AG04450 (cell line): ENCODE measurements at places on chromosomes 12 and 14.

DNA sequence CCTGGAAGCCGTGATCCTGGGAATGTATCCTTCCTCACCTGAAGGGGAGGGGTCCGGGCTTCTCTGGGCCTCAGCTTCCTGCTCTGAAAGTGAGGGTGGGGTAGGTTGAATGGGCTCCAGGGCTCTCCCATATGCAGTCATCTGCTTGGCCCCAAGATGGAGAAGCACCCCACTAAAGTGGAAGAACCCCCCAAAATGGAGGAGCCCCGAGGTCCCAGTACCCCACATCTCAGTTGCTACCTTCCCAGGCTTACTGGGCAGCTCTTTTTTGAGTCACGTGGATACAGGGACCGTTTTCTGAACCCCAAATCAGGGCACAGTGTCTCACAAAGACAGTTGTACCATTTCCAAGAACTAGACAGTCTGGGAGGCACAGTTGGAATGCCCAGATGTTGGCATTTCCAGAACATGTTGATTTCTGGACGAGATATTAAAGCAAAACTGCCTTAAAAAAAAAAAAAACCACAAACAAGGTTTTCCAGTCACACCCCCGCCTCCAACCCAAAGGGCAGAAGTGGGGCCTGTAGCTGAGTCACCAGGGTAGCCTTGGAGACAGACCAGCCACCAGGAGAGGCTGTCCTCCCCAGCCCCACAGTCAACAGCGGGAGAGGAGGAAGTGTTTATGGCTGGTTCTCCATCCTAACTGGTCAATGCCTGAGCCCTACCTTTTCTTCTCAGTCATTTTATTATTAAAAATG is 12.1 kb downstream of the VASH1 start:
- peak; percentile 37 for DNase-seq

DNA sequence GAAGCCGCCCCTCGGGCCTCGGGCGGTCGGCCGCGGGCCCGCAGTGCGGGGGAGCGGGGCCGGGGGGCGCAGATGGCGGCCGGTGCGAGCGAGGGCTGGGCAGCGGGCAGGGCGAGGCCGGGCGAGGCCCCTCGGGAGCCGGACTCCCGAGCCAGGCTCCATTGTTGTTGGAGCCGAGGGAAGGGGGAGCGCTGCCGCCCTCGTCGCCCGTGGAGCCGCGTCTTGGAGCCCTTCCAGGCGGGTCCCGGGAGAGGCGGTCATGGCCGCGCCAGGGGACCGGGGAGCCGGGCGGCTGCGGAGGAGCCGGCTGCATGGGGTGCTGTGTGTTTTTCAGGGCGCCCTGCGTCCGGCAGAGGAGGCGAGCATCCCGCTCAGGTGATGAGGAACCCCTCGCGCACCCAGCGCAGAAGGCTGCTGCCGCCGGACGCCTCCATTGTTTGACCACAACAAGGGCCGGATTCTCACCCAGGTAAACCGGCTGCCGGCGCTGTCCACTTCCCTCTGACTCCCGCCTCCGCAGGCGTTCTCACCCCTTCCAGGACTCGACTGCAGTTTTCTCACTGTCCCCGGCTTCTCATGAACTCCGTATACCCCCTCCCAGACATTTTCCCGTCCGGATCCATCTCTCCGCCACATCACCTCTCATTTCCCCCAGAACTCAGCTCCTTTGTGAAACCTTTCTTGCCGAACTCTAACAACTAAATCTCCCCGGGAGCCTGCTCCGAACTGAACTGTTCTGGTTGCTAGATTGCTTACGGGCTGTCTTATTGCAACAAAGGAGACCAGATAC is 732 bp downstream of the ZNF664 start:
- no peak for DNase-seq

DNA sequence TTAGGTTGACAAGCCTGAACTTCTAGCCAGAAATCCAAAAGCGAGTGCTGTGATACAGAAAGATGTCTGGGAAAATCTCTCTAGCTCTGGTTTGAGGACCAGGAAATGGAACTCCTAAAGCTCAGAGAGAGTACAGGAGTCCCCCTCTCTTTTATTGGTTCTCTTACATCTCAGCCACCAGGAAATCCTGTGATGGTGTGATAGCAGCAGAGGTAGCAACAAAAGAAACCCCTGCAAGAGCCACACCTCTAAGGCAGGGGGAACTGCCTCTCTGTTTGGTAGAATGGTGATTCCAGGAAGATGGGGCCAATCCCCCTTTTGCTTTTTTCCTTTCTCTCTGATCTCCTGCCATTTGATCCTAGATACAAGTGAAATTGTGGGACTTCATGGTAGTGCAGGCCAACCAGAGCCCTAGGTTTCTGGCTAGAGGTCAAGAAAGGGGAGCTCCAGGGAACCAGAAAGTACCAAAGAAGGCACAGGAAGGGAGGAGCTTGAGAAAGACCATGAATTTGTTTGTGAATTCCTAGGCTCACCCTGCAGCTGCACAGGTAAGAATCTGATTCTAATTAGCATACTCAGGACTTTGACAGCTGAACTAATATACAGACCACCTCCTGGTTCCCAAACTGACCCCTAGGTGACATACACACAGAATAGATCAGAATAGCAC is 88.5 kb downstream of the PAPLN start:
- DNase-seq: no peak

GRCh38 chr12:81798294-81798693 is 39.1 kb upstream of the PPFIA2 start:
- DNase-seq: no peak

DNA sequence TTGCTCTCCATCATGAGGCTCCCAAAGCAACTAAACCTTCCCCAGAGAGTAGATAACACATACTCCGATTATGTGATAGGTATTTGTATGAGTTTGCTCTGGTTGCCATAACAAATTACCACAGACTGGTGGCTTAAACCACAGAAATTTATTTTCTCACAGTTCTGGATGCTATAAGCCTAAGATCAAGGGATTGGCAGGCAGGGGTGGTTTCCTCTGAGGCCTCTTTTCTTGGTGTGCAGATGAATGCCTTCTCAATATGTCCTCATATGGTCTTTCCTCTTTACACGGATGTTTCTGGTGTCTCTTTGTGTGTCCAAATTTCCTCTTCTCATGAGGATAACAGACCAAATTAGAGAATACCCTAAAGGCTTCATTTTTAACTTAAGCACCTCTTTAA is 285.8 kb upstream of the GRIP1 start:
- DNase-seq: no peak

DNA sequence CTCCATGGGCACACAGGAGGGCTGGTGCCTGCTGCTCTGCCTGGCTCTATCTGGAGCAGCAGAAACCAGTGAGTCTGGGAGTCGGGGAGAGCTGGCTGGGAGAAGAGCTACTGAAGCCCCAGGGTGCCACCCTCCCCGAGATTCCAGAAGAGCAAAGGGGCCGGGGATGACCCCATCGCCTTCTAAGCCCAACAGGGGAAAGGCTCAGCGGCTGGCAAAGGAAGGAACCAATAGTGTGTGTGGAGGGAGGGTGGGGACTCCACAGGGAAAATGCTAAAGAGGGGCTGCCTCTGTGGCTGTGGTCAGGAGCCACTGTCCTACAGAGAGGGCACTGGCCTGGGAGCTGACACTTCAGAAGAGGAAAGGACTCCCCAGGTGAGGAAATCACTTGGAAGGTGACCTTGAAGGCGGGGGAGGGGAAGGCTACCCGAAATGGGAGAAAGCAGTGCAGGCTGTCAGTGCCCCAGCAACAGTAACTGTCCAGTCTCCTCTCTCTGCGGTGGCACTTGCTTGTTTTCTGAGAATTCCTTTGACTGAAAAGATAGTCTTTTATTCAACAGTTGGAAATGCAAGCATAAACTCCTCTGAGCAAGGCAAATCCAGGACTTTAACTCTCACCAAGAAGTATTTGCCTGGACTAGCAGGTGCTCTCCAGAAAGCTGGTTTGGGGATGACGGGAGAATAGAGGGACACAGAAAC is 552 bp downstream of the TAPBPL start:
- no peak for DNase-seq
